Activated CD8-positive, alpha-beta memory T cell treated with anti-CD3 and anti-CD28 coated beads for 1 hour (primary cell): ENCODE measurements at places on chromosomes 5 and 9.

GRCh38 chr9:23581931-23582330 is 244.1 kb downstream of the ELAVL2 start:
- no peak for DNase-seq

DNA sequence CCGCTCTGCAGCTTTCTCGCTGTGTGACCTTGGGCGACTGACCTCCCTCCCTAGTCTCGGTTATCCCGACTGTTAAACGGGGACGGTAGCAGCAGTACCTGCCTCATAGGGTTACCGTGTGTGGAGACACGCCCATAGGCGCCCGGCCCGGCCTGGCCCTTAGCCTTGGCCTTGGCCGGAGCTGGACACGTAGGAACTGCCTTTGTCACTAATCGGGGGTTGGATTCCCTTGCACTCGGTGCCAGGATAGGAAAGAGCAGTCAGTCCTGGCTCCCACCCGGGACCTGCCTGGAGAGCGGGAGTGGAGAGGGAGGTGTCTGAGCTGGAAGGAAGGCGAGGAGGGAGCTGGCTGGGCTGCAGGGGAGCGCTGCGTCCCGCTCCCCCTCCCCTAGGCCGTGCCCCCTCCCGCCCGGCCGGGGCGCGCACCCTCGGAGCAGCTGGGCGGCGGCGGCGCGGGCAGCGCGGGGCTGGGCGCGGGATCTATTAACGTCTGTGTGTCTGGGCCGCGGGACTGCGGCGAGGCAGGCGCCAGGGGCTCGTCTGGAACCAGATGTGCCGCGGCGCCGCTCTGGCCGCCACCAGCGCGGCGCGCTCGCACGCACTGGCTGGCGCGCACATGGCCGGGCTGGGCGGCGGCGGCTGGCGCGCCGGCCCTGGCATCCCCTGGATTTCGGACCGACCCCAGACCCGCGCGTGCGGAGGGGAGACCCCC is 31.7 kb downstream of the PRRX2 start:
- DNase-seq: no peak

DNA sequence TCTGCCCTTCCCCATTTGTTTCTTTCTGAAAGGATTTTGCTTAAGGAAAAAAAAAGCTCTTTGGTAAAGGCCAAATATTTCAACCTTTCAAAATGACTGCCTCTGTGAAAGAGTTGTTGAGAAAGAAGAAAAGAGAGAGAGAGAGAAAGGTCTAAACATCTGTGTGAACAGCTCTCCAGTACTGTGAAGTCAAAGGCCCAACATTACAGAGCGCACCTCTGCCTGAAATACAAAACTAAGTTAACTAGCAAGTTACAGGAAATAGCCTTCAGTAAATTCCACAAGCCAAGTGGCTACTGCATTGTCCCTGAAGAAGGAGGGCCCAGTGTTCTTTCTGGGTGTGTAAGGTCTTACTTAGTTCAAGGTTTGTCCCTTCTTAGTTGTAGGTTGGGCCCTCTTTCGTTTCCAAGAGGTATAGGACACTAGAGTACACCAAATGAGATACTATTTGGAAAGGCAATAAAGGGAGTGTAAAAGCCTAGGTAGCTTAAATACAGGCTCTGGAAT is 104.4 kb downstream of the THBS4 start:
- no peak for DNase-seq

DNA sequence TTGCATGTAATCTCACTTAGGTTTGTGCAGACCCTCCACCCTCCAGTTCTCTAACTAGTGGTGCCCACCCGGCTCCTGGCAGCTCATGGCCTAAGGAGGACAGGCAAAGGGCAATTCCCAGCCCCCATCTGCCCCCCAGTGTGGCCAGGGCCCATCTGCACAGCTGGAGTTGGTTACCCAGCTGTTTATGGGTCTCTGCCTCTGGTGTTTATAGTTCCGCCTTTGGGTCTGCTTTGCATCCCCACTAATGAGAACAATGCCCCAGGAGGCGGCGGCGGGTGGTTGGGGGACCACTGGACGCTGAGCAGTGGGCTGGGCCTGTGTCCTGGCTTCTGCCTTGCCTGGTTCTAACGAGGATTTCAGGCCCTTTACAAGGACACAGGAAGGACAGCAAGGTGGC is 62.4 kb downstream of the NDST1 start:
- DNase-seq: no peak

DNA sequence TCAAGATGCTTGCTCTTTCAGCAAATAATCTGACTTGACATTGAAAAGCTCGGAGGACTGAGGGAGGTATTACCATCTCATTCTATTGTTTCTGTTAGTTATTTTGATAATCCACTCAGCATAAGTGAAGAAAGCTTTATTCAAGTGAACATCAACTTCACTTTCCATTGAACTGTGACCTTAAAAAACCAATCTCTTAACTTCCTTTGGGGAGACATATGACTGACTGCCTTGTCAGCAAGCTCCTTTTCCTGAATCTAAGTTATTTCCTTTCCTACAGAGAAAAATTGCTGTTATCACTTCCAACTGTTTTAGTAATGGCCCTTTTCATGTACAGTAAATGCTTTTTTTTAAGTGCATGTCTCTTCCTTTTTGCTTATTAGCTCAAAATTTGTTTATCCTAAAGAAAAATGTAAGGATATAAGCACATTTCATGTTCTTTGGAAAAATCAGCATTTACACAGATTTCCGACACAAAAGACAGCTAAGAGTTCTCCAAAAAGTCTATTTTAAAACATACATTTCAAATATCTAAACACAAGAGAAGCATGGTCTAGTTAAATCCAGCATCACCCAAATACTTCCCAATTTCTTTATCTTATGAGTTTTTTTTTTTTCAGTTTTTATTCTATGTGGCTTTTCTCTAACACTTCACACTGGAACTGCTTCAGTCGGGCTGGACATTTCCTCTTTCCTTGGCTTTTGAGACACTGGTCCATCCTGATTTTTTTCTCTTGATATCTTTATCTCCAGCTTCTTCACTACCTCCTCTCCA is 117.9 kb upstream of the DAB2 start:
- DNase-seq: no peak

DNA sequence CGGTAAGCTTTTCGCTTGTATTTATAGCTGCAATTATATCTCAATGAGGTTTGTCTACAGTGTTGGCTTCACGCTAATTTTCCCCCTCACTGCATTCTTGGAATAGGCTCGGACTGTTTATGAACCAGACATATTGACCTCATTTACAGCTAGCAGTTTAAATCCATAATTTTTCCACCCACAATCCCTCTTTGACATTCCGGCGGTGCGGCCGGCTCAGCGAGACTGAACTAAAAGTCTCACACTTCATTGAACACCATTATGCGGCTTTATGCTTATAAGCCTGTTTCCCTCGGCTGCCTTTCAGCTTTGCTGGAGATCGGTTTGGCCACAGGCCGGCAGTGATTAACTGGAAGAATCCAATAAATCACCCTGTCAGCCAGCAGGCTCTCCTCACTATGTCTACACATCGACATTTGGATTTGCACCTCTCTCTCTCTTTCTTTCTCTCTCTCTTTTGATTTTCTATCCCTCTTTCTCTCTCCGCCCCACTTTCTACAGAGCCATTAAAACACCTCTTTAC is 315.0 kb upstream of the TLE4 start:
- DNase-seq: no peak

DNA sequence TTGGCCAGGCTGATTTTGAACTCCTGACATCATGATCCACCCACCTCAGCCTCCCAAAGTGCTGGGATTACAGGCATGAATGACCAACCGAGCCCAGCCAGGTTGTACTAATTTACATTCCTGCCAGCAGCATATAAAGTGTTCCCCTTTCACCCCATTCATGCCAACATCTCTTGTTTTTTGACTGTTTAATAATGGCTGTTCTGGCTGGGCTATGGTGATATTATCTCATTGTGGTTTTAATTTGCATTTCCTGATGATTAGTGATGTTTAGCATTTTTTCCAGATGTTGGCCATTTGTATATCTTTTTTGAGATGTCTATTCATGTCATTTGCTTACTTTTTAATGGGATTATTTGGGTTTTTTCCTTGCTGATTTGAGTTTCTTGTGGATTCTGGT is 87.3 kb downstream of the INVS start:
- DNase-seq: no peak

DNA sequence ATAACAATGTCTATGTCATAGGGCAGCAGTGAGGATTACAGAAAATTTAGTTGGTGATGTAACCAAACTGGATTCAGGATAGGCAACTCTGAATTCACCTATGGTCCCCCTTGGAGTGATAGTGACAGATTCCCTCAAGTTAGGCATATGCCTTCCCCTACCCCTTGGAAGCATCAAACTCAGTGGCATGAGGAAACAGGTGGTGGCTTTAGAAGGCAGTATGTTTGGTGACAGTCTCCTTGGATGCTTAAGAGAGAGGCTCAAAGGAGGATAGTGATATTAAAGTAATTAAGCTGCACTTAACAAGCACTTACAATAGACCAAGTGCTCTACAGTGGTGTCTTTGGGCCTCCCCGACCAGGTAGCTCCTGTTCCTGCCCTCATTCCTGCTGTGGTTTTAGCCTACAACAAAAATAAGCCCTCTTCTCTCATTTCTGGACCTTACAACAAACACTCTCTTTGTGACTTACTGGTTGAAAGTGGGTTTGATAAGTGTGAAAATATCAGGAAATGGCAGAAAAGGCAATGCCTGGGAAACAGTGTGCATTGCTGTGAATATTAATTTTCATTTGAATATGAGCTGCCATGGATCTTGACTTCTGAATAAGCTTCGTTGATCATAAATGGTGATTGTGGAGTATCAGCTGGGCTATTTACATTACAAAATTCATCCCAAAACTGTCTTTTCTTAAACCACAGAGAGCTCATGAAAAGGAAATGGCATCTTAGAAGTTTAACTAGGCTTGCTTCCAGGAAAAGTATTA is 29.2 kb downstream of the NR4A3 start:
- DNase-seq: no peak

DNA sequence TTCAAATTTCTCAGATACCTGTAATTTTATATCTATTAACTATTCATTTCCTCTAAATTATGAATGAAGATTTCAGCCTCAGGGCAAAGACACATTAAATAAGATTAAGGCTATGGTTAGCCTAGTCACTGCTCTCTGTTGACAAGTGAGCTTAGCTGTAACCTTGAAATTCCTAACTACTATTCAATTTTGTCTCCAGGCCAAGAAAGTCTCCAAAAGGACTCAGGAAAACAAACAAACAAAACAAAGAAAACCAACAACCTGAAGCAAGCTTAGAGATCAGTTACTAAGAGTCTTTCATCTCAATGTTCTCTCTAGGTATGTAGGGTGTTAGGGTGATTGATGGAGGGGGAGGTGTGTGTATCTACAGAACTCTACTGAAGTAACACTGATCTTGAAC is 9.6 kb upstream of the CTNNAL1 start:
- no peak for DNase-seq

GRCh38 chr5:132267931-132268768 is 10.7 kb downstream of the PDLIM4 start:
- DNase-seq: no peak

- no peak for DNase-seq
Measured at GRCh38 chr5:98793223-98793622, 19.8 kb downstream of the RGMB start.

DNA sequence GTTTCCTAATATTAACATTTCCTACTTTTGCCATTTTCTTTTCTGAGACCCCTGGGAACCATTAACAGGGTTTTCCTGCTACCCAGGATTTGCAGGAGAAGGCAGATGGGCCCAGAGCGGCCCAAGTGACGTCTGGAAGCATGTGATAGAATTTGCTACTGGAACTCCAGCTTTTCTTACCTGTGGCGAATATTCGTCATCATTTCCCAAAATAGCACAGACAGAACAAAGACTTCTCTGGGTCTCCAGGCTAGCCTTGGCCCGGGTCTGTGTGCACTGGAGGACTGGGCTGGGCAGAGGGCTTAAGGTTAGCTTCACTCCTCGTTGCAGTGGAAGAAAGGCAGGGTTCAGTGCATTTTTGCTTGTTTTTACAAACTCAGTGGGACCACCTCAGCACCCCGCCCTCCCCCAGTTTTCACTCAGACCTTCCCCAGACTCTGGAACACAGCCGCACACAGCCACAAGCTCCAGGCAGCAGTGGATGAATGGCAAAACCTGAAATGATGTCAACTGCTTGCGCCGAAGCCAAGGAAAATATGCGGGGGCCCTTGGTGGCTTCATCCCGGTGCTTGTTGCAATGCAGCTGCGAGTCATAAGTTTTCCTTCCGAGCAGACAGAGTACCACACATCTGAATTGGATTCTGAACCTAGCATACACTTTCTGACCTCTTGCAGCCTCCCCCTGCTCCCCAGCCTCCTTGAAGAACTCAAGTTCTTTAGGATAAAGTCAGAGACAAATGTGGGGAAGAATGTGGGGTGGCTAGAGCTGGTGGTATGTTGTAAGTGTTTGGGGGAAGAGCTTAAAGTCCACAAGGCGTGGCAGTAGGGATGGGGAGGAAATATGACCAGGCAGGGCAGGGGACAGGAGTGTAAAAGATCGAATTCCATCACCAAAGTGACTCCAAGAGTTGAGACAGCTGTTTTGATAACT is 586.0 kb downstream of the CCDC171 start:
- DNase-seq: no peak

DNA sequence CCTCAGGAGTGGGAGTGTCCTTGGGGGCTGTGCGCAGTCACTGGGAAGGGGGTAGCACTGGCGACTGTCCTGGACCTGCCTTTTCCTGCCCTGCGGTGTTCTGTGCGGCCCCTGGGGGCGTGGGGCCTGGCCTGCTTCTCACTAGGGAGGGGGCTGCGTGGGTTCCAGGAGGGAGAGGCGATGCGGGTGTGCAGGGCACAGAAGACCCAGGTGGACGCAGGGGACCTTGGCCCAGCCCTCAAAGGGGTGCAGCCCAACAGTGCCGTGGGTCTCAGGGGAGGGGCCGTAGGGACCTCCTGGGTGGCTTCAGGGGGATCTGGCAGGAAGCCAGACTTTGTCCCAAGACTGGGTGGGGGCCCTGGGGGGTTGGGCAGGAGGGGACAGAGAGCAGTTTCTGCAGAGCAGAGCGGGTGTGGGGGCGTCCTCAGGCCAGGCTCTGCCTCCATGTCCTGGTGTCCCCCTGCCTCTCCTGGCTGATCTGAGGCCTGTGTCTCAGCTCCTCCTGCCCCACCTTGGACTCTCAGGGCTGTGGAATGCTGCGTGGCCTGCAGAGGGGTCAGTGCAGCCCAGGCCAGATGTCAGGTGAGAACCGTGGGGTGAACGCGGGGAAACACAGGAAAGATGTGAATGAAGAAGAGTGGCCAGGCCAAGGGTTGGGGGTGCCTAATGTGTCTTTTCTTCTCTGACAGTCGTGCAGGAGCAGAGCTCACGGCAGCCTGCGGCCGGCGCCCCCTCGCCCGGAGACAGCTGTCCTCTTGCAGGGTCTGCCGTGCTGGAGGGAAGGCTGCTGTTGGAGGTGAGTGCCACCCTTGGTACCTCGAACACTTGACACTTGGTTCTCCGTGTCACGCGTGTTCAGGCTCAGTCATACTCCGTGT is 54.6 kb downstream of the AHRR start:
- DNase-seq: no peak

GRCh38 chr9:127123064-127123890 is 842 bp upstream of the ANGPTL2 start:
- DNase-seq: no peak

GRCh38 chr5:93150311-93151012 is 430.6 kb downstream of the NR2F1-AS1 start:
- no peak for DNase-seq
